Adipose tissue (tissue), 3 donors: ENCODE measurements at places on chromosomes 7 and 10. TPM values are rescaled to one million over a fixed set of nuclear protein-coding genes. Genes with fewer than 3 reads are reported as not detected.

TMEM213 gene
- not detected for polyA plus RNA-seq

EPO gene
- not detected for polyA plus RNA-seq

FAM25G gene
- polyA plus RNA-seq, result not detected

FOXI2 gene
- polyA plus RNA-seq, result 0.12 TPM

FAM237B gene
- polyA plus RNA-seq, result not detected

GSDME gene
- polyA plus RNA-seq, result 5.0 TPM

THSD7A gene
- polyA plus RNA-seq, result 0.28 TPM

DNMBP gene
- polyA plus RNA-seq, result 11.2 TPM

CLRN3 gene
- 0.07 TPM for polyA plus RNA-seq

PLPP4 gene
- not detected for polyA plus RNA-seq

EMX2 gene
- polyA plus RNA-seq, result 0.03 TPM

TFPI2 gene
- polyA plus RNA-seq, result 77.5 TPM

UNCX gene
- not detected for polyA plus RNA-seq

ZNF680 gene
- polyA plus RNA-seq, result 3.2 TPM

NKX1-2 gene
- polyA plus RNA-seq, result not detected

ELMO1 gene
- polyA plus RNA-seq, result 3.4 TPM

CTTNBP2 gene
- 3.4 TPM for polyA plus RNA-seq

CFTR gene
- polyA plus RNA-seq, result 93.6 TPM

STK17A gene
- polyA plus RNA-seq, result 6.4 TPM

CDK14 gene
- polyA plus RNA-seq, result 4.5 TPM

AGAP9 gene
- 3.4 TPM for polyA plus RNA-seq

RASSF4 gene
- polyA plus RNA-seq, result 74.0 TPM

NUDT1 gene
- polyA plus RNA-seq, result 17.9 TPM

XPNPEP1 gene
- polyA plus RNA-seq, result 36.0 TPM

RGS10 gene
- 34.5 TPM for polyA plus RNA-seq

TMEM229A gene
- polyA plus RNA-seq, result not detected

GLI3 gene
- 8.4 TPM for polyA plus RNA-seq

PSMA2 gene
- 61.1 TPM for polyA plus RNA-seq

GALNT17 gene
- polyA plus RNA-seq, result 1.1 TPM

RASA4 gene
- 37.6 TPM for polyA plus RNA-seq
